ENCODE measurements at places on chromosomes 7 and 10.

- DNase-seq = no peak
Observed at GRCh38 chr10:98513704-98514103, 67.0 kb upstream of the HPS1 start.

DNA sequence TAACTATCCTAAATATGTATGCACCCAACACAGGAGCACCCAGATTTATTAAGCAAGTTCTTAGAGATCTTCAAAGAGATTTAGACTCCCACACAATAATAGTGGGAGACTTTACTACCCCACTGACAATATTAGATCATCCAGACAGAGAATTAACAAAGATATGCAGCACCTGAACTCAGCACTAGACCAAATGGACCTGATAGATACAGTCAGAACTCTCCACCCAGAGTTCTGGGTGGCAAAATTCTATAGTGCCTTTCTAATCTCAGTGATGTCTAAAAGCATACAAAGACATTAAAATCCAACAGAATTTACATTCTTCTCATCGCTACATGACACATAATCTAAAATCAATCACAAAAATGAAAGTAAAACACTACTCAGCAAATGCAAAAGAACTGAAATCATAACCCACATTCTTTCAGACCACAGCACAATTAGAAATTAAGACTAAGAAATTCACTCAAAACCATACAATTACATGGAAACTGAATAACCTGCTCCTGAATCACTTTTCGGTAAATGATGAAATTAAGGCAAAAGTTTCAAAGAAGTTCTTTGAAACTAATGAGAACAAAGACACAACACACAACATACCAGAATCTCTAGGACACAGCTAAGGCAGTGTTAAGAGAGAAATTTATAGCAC lies 183.2 kb downstream of the AGMO start:
- no peak for DNase-seq

DNA sequence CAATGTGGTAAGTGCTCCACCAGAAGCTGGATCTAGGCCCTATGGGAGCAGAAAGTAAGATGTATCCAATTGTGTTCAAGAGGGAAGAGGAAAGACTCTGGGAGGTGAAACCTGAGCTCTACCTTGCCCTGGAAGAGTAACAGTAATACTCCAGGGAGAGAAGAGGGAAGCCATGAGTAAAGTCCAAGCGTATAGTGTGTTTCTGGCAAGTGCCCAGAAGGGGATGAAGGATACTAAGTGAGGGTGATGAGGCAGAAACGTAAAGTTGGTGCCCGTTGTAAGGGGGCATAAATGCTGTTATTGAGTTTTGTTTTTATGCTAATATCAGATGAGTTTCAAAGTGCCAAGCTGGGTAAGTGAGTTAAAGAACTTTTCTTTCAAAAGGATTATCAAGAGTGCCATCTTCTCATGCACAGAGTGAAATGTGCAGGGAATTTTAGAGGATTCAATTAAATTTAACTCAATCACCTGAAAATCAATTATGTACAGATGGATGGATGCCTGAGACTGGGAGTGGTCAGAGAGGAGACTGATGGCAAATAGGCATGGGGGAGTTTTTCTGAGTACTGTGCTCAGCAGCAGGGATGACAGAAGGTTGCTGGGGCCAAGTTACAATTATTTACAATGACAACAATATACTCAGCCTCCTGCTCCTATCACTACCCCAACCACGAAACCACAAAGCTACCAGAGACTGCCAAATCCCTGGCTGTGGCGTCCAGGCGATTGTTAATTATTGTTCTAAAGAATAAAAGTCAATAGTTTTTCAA lies 123.3 kb upstream of the LAMB4 start:
- no peak for DNase-seq

- no peak for DNase-seq
Observed at GRCh38 chr10:121154310-121154709, 303.1 kb downstream of the WDR11 start.

- no peak for DNase-seq
Observed at GRCh38 chr7:122597277-122597676, 101.6 kb downstream of the RNF133 start.

DNA sequence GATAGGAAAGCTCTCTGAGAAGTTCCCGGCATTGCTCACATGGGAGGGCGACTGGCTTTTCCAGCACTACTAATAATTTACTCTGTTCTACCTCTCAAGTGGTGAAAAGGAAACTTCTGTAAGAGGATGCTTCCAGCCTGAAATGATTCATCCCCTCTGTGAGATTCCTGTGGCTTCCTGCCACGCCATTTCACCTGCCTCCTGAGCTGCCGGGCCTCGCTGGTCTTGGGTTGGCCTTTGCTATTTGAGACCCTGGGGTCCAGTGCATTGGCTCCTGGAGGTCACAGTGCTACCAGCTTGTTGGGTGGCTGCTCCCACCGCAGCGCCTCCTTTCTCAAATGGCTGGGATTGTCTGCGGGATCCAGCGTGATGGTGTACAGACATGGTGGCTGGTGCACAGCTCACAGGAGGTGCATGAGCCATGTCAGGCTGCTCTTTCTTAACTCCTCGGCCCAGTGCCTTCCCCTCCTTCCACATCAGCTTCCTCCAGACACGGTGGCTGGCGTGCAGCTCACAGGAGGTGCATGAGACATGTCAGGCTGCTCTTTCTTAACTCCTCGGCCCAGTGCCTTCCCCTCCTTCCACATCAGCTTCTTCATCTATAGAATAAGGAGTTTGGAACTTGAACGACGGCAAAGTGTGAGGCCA lies 42.9 kb upstream of the PCBD1 start:
- no peak for DNase-seq

GRCh38 chr7:121026577-121027111 lies 38.1 kb downstream of the CPED1 start:
- DNase-seq = no peak

DNA sequence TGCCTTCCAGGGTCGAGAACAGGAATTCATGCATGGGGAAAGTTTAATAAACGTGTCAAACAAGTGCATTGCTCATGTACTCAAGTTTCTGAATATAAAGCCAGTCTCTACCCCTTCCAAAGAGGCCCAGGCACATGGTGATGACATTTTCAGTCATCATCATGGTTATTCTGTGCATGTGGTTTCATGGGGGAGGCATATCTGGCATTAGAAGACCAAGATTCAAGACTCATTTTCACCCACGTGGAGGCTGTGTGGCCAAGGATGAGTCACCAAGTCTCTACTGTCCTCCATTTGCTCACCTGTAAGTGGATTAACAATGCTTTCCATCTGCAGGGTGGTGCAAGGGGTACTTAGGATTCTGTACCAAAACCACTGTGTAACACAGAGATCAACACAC lies 34.0 kb upstream of the CNPY1 start:
- no peak for DNase-seq

- no peak for DNase-seq
Observed at GRCh38 chr7:88431882-88432281, 125.2 kb upstream of the STEAP4 start.

DNA sequence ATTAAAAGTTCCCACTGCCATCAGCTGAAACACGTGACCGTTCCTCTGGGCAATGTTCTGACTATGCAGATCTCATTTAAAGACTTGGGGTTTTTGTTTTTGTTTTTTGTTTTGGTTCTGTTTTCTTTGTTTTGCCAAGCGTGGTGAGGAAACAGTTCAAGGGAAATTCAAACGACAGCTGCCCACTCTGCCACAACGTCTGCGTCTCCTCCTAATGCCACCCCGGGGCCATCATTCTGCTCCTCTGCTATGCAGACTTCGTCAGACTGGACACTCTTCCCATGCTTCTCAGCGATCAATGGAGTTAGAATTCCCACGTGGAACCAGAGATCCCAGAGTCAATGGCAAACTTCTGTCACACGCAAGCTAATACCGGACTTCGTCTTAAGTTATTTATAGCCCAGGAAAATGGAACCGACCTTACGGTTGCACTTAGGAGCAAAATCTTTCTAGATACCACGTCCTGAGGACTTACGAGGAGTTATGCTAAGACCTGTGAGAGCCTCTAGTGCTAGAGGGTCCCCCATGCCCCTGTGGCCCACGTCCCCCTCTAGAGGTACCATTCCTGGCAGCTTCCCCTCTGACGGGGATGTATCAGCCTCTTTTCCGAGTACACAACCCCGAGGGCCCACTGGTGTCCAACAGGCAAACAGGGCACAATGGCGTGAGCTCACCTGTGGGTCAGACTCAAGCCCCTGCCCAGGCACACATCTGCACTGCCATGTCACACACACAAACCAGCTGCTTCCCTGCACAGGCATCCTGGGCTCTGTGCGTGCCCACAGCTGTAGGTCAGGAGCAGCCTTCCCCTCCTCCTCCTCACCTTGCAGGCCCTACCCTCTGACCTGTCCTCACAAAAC lies 24.4 kb downstream of the EBF3 start:
- no peak for DNase-seq

- no peak for DNase-seq
Observed at GRCh38 chr10:129912166-129912917, 51.7 kb downstream of the EBF3 start.

GRCh38 chr10:102109166-102110116 lies 10.7 kb downstream of the LDB1 start:
- DNase-seq = no peak

DNA sequence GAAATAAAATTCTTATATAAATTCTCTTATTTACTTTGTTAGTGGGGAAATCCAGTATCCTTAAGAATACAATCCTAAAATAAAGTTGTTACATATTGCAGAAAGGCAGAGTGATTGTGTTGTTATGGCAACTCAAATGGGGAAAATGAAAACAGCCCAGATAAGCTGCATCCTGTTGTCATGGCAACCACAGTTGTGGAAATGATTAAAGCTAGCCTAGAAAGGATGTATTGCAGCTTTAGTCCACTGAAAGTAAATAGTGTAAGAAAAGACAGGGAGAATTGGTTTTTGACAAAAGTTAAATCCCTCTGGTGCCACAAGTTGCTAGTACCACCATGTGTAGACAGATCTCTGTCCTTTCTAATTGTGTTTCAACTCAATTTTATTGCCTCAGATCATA lies 43.2 kb downstream of the BTRC start:
- peak; percentile 84 for DNase-seq
